Neural crest cell (in vitro differentiated cells): ENCODE measurements at places on chromosomes 6 and 20. TPM values are rescaled to one million over a fixed set of nuclear protein-coding genes. Genes with fewer than 3 reads are reported as not detected.
A peak's percentile ranks its signal among the peaks of the same experiment; 100 is the strongest.

Gene SLC17A3
- total RNA-seq: not detected in 2 replicates

Gene CAGE1
- total RNA-seq: 0.16 and 0.20 TPM in 2 replicates

Gene MYL9
- 19.7 and 19.8 TPM in 2 replicates for total RNA-seq

Gene SMLR1
- total RNA-seq: not detected in 2 replicates

Gene PHF3
- total RNA-seq: 46.2 and 48.1 TPM in 2 replicates

Gene PAK5
- total RNA-seq: 1.8 and 2.0 TPM in 2 replicates

Gene DAAM2
- total RNA-seq: 17.6 and 18.2 TPM in 2 replicates

Gene SLC22A7
- total RNA-seq: 0.37 TPM in 1 of 2 replicates, not detected in the other

Gene TNF
- total RNA-seq: not detected in 2 replicates

Gene PHACTR3
- total RNA-seq: 22.3 and 22.4 TPM in 2 replicates

- no peak for DNase-seq
Observed at GRCh38 chr20:57056651-57057050, 209.8 kb downstream of the BMP7 start.

DNA sequence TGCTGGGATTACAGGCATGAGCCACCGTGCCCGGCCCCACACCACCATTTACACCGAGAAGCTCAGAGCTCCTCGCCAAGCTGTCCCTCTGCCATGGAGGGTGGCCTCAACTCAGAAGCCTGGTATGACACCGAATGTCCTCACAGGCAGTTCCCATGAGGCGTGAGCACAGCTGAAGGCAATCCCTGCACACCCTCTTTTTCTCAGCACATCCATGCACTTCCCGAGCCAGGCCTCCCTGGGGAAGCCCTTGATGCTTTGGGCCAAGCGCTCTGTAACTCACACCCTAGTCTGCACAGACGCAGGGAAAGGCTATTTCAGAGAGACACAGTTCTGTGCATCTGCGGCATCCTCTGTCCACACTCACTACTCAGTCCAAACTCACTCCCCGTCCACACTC is 18.4 kb downstream of the THBS2 start:
- no peak for DNase-seq

DNA sequence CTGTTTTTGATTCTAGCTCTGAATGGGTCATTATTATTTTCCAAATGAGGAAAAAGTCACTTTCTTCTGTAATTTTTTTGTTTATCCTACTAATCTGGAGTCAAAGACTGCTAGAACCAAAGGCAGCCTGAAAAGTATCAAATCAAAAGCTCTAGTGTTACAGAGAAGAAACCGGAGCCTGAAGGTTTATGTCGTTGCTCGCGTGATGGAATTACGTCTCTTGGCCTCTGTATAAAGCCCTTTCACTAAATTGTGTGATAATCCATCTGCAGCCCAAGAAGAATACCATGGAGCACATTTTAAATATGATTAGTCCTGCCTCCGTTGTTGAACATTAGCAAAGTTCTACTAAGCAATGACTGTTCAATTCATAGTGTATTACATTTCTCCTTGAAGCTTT is 738.6 kb downstream of the C6orf118 start:
- no peak for DNase-seq

- DNase-seq: no peak
Observed at GRCh38 chr6:45983062-45983461, 32.6 kb downstream of the CLIC5 start.

DNA sequence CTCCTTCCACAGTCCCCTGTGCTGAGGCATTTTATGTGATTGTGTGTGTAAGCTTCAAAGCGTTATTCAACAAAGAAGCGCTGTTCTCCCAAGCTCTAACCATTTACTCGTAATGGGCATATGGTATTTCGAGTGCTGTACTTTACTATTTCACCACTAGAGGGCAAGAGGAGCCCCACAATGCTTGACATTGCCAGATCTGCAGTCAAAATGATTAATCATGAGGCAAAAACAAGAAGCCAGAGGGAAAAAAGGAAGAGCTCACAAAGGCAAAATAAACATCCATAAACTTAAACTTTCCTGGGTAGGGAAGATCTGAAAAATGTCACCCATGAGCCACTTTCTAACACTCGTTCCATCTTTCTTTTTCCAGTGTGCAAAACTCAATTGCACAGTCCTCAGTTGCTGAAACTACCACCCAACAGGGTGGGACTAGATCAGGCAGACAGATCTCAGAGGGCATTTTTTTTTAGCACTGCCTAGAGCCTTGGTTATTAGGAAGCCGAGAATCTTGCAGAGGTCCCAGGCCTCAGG is 215.0 kb upstream of the PLCB4 start:
- peak; percentile 28 for DNase-seq

DNA sequence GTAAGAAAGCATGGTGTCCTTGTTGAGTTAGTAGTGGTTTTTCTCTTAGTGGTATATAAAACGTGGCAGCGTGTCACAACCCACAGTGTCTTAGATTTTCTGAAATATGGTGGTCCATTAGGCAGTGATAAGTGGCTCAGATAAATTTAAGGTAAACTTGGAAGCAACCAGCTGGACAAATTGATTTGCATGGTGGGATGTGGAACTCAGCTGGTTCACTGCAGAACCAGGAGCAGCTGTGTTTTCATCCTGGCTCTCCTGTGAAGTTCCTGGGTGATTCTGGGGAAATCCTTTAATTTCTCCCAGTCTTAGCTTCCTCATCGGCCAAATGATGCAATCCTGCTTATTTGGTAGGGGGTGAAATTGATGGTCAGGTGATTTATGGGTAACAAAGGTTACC is 32.9 kb upstream of the EEF1E1 start:
- no peak for DNase-seq

- DNase-seq: no peak
Observed at GRCh38 chr6:56930846-56931245, 24.1 kb upstream of the BEND6 start.

GRCh38 chr20:49706630-49707091 is 7.0 kb downstream of the B4GALT5 start:
- DNase-seq: peak; percentile 8

GRCh38 chr6:193180-193579 is 99.1 kb upstream of the DUSP22 start:
- no peak for DNase-seq

DNA sequence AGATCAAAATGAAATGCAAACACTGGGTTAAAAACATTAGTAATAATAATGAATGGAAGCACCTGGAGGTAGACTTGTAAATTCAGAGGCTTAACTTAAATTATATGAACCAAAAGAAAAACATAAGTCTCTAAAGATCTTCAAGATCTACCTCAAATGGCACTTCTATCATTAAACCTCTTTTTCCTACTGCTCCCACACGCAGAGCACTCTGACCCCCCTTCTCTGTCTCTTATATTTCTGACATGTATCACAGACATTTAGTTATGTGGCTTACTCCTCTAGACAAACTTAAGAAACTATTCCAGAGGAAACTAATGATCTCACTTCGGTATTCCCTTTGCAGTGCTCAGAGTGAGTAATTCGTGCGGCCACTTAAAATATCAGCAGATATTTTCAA is 1.1 kb downstream of the TBC1D32 start:
- no peak for DNase-seq

- DNase-seq: no peak
Observed at GRCh38 chr6:86936834-86937218, 502 bp upstream of the HTR1E start.

DNA sequence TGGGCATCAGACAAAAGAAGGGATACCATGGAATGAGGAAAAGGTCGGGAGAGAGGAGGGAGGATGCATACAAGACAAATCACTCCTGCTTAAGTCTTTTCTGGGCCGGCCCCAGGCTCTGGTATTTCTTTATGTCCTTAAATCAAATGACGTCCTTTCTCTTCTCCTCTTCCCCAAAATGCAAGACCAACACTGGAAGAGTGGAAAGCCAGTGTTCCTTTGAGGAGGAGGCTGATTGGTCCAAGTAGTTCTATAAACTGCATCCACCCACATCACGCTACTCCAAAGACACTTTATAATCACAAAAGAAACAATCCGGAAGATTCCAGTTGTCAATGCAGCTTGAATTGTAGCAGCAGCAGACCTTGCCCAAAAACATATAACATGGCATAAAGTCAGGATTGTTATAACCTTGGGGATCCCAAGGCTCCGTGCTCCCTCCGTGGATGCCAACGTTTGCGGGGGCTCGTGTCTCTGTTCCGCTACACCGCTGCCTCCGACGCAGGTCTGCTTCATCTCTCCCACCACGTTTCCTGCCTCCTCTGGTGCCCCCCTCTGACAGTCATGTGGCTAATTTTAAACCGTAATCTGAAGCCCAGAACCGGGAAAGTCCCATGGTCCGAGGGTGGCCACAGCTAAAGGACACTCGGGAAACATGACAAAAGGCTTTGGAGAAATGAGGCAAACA is 47.1 kb downstream of the MCUR1 start:
- no peak for DNase-seq

- DNase-seq: no peak
Observed at GRCh38 chr20:57079031-57080005, 187.1 kb downstream of the BMP7 start.

DNA sequence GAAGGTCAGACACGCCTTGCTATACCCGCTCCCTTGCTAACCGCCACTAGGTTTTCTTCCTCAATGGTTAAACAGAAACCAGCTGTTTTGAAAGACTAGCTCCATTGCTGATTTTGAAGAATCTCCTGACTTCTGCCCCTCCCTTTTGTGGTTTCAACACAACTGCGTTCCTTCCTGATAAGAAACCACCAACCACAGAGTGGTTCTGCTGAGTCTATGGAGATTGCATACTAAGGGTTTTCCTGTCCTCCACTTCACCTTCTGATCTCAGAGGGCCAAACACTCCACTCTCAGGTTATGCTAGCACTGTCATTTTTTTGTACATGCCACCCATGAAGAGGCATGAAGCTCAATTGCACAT is 207.9 kb downstream of the MYLK4 start:
- DNase-seq: no peak

DNA sequence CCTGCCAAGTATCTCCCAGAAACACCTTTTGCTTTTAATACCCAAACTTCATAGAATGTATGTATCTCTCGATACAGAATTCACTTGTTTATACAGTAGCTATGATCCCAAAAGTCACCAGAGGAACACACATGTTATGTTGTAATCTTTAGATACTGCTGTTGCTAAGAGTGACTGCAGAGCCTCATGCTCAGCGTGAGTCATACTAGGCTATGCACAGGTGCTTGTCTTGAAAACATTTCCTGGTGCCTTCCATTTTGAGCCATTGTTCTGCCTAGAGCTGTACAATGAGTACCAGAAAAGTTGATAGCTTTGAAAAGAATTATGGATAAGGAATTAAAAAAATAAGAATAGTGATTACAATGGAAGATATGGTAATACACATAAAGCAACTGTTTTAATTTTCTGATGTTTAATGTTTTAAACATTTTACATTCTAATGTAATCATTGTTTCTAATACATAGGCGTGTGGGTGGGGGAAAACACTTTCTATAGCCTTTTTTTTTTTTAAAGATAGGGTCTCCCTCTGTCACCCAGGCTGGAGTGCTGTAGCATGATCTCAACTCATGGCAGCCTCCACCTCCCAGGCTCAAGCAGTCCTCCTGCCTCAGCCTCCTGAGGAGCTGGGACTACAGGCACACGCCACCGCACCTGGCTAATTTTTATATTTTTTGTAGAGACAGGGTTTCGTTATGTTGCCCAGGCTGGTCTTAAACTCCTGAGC is 79.4 kb downstream of the CD24 start:
- DNase-seq: no peak

- no peak for DNase-seq
Observed at GRCh38 chr6:13695252-13695651, 16.4 kb downstream of the RANBP9 start.

DNA sequence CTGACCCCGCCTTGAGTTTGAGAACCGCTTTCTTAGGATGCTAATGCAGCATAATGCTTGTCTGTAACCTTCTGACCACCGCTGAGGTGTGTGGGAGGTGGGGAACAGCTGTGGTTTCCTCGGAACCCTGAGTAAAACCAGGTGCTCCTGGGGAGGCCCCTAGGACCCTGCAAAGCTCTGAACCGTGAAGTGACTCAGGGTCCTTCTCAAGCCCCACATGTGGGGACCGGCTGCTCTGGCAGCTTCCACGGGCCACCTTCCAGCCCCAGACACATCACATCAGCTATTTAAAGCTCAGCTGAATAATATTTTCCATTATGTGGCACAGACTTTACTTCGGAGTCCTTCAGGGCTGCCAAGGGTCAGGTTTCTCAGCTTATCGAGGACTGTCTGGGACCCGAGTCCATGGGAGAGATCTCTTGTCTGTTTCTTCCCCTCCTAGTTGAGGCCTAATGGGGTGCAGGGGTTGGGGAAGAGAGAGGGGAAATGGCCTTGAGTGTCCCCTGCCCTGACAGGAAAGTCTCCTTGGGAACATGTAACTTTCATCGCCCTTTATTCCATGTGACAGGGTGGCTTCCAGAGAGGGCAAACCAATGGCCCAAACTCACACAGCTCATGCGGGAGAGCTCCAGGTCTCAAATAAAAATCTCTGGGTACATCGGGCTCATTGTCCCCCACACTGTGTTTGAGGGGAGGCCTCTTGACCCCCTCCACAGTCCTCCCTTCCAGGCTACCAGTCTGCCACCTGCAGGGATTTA is 186.1 kb upstream of the SLC24A3 start:
- DNase-seq: no peak

DNA sequence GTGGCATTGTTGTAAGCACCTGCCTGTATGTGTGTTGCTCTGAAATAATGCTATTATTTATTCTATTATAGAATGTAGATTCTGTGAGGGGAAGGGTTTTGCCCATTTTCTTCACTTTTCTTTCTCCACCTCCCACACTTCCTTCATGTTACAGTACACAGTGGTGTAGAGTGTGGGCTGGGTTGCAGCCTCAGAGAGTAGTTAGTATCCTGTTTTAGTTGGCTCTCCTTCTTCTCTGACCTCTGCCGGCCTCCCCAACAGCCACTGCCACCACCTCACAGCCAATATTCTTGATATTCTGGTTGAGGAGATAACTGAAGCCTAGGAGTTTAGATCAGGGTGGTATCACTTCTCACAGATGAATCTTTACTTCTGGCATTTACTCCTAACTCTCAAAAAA is 143.4 kb downstream of the BCKDHB start:
- DNase-seq: no peak

GRCh38 chr6:150152891-150153876 is 10.3 kb downstream of the PPP1R14C start:
- no peak for DNase-seq

DNA sequence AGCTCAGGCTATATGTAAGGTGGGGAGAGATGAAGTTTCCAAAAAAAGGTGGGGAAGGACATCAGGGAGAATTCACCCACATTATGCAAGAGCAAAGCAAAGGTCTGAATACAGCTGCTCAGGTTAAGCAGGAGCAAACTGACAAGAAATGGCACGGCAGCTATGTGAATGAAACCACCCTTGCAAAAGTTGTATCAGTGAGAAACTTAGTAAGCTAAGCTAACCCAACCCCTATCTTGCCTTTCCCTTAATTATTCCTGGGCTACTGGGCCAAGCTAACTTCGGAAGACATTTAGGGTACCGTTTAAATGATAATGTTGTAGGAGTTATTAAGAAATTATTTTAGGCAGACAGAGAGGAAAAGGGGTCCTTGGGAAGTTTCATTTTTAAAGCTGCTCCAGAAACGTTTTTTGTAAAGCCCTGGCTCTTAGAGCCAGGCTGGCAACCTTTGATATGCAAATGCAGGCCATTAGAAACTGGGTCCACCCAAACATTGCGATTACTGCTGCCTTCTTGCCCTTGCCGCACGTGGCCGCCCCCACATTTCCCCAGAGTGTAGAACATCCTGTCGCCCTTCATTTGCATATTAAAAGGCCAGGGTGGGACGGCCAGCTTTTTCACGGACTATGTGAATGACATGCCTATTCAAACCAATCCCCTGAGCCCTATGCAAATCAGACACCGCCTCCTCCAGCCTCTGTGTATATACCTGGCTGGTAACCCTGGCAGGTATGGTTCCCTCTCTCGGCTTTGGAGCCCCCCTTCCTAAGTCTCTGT is 60.5 kb upstream of the SAMD5 start:
- DNase-seq: peak; percentile 17

- no peak for DNase-seq
Observed at GRCh38 chr20:58715801-58716475, 23.3 kb downstream of the NPEPL1 start.
